Stimulated activated CD8-positive, alpha-beta memory T cell treated with anti-CD3 and anti-CD28 coated beads, Interleukin-4, amount 100 ng/mL, for 1 hour (primary cell): ENCODE measurements at places on chromosomes 13 and 19.
A peak's percentile ranks its signal among the peaks of the same experiment; 100 is the strongest.

- no peak for DNase-seq
Measured at GRCh38 chr13:105370011-105370650, 1165.3 kb downstream of the EFNB2 start.

DNA sequence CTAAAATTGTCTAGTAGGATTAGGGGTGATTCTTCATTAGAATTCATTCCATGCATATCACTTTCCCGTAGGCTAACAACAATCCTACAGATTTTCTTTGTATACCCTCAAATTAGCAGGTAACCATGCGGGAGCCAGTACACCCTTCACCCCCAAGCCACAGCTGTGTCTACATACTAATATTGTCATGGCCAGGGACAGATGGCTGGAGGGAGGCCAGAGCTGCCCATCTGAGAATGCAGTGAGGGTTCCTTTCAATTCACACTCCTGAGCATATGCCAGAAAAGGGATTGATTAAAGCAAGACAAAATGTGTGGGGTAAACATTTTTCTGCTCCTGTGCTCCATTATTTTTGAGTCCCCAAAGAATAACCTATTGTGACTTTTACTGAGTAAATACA is 68.9 kb downstream of the FREM2 start:
- no peak for DNase-seq

GRCh38 chr13:50162001-50162400 is 146.8 kb downstream of the KCNRG start:
- no peak for DNase-seq

GRCh38 chr13:75250526-75251178 is 231.3 kb downstream of the TBC1D4 start:
- no peak for DNase-seq

- DNase-seq, result no peak
Measured at GRCh38 chr13:28492569-28493367, 2.2 kb downstream of the FLT1 start.

DNA sequence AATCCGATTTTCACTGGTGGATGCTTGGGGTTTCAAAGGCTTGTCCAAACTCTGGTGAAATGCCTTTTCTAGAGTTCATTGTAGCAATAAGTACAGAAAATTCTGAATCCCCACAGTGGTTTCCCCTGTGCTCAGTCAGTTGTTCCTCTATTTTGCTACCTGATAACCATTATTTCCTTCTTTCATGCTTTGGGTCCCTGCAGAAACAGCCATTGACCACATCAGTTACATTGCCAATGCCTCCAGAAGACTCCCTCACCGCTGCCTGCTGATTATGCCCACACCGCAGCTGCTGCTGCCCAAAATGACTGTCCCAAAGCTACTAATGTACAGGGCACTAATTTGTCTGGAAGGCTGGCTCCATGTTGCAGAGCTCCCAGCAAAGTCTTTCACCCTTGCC is 517.3 kb downstream of the KLF12 start:
- DNase-seq, result no peak

GRCh38 chr19:19578252-19578651 is 40.2 kb downstream of the CILP2 start:
- no peak for DNase-seq

- DNase-seq, result no peak
Measured at GRCh38 chr13:64277097-64277496, 2861.4 kb upstream of the PCDH20 start.

DNA sequence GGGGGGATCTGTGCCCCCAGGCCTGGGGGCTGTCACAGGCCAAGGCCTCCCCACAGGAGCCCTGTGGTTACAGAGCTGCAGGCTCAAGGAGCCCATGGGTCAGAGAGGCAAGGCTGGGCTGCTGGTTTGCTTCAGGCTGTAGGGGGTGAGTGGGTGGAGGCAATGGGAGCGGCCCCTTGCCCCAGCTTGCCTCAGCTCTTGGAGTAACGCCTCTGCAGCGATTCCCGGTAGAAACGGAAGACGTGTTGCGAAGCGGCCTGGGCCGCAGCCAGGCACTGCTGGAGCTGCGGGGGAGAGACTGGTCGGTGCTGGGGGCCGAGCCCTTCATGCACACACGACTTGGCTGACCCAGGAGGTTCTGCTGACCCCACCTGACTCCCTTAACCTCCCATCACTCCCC is 10.1 kb downstream of the TMEM91 start:
- DNase-seq, result no peak

GRCh38 chr19:14748601-14749000 is 29.8 kb downstream of the ADGRE2 start:
- no peak for DNase-seq

DNA sequence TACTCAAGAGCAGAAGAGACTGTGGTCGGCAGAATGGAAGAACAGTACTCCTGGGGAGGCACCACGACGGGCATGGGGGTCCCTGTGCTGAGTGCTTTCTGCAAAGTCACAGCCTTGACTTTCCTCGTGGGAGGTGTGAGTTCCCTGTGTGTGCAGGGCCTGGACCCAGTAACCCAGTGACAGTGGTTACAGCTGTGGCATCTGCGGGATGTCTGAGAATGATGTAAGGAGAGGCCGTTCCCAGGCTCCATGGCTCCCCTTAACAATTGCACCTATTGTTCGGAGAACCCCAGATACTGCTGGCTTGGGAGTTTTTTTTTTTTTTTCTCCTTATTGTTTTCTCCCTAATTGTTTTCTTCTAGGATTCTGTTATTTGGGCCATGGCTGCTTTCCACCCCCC is 5.1 kb upstream of the NANOS2 start:
- DNase-seq, result no peak

GRCh38 chr19:7833225-7834099 is 3.4 kb downstream of the EVI5L start:
- DNase-seq, result no peak

DNA sequence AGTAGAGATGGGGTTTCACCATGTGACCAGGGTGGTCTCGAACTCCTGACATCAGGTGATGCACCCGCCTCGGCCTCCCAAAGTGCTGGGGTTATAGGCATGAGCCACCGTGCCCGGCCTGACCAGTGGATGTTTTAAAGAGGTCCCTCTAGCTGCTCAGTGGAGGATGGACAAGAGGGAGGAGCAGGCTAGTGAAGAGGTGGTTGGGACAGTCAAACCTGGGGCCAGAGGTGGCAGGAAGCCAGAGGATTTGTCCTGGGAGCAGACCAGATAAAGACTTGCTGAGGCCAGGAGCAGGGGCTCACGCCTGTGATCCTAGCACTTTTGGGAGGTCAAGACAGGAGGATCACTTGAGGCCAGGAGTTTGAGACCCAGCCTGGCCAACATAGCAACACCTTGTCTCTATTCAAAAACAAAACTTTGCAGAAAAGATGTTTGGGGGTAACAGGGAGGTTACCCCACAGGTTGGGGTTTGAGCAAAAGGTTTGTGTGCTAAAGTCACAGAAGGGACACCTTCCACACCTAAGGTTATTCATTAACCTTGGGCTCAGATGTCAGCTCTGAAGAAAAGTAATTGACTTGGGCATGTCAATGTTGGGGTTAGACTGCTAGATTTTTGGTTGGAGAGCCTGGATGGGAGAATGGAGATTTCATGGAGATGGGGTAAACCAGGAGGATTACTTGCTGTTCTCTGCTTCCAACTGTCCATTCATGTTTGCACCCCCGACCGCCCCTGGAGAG is 9.0 kb downstream of the BCAM start:
- no peak for DNase-seq

GRCh38 chr19:40193587-40193849 is 2.3 kb downstream of the MAP3K10 start:
- no peak for DNase-seq

DNA sequence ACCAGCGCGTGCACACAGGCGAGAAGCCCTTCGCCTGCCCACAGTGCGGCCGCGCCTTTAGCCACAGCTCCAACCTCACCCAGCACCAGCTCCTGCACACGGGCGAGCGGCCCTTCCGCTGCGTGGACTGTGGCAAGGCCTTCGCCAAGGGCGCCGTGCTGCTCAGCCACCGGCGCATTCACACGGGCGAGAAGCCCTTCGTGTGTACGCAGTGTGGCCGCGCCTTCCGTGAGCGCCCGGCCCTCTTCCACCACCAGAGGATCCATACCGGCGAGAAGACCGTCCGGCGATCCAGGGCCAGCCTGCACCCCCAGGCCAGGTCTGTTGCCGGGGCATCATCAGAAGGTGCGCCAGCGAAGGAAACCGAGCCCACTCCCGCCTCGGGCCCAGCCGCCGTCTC is 4.4 kb upstream of the ZNF446 start:
- DNase-seq, result no peak

DNA sequence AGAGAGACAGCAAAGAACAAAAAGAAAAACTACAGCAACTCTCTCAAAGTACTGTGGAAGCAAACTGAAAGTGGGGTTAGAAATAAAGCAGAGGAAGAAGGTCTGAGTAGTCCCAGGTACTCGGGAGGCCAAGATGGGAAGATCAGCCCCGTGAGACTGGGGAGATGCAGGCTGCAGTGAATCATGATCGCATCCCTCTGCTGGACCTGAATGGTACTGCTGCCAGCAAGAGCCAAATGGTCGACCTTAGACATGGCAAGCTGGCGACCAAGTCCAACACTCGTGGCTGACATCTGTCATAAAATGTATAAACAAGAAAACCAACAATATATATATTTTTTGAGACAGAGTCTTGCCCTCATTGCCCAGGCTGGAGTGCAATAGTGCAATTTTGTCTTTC is 33.7 kb upstream of the ZNF724 start:
- peak; percentile 19 for DNase-seq

DNA sequence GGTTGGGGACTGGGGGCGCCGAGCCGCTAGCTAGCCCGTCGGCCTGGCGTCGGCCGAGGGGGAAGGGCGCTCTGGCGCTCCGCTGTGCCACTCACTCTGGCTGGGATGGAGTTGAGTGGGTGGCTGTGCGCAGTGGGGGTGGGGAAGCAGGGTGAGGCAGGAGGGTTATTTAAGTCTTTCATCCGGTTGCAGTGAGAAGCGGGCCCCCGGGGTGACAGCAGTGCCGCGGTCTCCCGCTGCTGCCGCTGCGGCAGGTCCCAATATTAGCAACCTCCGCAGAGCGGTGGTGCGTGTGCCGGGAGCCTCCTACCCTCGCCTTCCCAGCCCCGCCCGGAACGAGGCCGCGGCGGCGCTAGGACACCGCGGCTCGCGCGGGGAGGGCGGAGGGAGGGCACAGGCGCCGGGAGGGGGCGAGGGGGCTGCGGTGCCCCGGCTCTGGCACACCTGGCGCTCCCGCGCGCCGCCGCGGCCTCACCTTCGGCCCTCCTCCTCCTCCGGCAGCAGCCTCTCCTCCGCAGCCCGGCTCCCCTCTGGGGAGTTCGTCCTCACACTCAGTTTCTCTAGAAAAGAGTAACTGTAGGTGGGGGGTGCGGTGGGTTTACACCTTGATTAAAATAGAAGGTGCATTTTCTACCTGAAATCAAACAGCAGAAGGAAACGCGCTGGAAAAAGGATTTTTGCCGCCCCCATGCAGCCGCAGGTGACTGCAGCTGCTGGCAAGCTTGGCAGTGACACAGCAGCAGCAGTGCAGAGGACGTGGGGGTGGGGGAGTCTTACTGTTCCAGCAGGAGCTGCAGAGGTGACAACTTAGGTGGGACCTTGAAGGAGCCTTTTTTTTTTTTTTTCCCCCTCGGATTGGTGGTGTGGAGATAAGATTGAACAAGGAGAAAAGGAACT is 4.5 kb downstream of the FGF9 start:
- no peak for DNase-seq

- DNase-seq, result no peak
Measured at GRCh38 chr13:38883783-38884182, 106.8 kb downstream of the STOML3 start.

GRCh38 chr13:113654591-113655345 is 3.2 kb downstream of the ATP4B start:
- DNase-seq, result no peak

GRCh38 chr13:106034201-106034600 is 501.3 kb downstream of the EFNB2 start:
- no peak for DNase-seq

DNA sequence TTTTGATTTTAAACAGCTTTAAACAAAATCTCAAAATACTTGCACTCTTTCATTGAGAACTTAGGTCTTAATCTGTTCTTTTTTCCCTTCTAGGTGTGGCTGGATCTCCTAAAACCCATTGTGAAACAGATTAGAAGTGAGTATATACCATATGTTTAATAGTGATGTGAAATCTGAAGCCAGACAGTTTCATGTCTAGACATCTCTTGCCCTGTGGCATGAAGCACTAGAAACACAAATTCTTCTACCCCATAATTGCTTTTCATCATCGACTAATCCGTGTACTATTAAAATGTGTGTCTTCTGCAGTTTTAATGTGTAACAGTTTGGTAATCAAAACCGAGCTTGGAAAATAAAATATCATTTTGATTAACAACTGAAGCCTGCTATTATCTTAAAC is 188.2 kb upstream of the RNF113B start:
- no peak for DNase-seq

DNA sequence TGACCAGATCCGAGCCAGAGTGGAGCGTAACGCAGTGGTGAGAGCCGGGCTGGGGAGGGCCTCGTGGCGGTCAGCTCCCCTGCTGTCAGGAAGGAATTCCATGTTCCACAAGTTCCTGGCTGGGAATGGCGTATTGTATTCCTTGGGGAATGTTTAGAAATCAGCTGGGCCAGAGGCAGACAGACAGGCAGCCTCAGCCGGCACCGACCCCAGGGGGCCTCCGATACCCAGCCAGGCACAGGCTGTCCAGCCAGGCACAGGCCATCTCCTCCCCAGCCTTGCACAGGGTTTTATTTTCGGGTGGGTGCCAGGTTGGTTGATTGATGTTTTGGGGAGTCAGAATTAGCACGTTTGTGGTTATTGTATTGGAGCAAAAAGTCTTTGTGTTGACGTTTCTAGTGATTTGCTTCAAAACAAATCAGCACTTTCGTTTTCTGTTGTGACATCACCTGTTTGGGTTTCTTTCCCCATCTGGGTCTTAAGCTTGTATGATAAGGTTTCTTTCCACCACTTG is 126.6 kb upstream of the MCF2L start:
- DNase-seq, result no peak

DNA sequence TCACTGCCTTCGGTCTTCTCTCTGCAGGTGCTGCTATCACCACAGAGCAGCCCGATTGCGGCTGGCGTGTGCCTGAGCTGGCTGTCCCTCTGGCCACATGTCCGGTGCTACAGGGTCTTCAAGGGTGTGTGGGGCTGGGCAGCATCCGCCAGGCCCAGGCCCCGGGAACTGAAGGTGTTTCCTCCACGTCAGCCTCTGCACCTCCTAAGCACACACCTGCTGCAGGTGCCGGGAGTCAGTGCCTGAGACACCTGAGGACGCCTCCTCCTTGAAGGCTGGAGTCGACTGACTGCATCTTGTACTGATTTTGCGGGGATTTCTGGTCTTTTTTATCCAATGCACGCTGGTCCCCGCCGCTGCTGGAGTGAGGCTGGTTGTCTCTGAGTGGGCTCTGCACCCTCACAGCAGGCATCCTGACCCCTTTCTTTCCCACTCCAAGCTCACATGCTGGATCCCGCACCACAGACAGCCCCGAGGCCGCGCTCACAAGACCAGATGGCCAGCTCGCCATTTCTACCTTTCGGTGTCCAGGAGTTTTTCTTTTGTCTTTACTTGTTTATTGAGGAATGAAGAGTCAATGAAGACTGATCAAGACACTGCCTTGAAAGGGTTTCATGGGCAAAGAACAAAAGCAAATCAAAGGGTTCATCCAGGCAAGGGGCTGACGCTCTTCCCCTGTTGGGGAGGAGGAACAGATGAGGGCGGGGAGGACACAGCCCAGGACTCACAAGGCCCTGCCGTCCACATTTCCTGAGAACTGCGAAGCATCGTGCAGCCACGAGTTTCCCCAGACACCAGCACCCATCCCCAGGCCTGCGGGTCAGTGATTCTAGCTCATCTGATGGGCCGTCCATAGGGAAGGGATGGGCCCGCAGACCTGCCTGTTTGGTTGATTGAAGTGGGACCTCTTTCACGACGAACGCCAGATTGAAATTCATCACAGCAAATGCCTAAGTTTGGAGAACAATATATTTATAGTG is 203.8 kb upstream of the SOX1 start:
- DNase-seq, result no peak
